Memory B cell (primary cell): ENCODE measurements at places on chromosomes 3 and 15.

DNA sequence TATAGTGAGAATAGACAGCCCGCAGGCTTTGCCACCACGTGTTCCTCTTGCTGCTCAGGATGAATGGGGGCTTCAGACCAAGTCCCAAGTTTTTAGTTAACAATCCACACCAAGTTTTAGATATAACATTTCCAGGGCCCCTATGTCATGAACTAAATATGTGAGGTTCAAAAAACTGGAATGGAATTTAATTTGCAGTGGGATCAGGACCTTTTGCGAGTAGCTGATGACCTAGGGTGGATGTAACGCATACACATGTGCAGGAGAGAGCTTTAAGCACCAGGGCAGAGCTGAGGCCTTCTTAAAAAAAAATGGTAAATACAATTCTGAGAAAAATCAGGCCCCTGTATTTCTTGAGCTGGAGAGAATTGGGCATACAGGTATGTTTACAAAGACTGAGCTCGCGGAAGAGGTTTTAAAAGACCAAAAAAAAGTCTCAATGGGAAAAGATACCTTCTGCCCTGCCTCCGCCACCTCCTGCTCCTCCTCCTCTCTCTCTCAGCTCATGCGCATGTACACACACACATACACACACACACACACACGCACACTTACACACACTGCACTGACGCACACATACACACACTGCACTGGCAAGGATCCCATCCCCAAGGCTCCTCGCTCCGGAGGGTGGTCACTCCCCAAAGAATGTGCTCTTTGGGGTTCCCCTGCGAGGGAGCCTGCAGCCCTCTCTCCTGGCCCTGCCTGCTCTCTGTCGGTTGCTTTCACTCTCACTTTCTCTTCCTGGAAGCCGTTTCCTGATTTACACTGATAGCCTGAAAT is 48.2 kb upstream of the IGF1R start:
- no peak for DNase-seq

DNA sequence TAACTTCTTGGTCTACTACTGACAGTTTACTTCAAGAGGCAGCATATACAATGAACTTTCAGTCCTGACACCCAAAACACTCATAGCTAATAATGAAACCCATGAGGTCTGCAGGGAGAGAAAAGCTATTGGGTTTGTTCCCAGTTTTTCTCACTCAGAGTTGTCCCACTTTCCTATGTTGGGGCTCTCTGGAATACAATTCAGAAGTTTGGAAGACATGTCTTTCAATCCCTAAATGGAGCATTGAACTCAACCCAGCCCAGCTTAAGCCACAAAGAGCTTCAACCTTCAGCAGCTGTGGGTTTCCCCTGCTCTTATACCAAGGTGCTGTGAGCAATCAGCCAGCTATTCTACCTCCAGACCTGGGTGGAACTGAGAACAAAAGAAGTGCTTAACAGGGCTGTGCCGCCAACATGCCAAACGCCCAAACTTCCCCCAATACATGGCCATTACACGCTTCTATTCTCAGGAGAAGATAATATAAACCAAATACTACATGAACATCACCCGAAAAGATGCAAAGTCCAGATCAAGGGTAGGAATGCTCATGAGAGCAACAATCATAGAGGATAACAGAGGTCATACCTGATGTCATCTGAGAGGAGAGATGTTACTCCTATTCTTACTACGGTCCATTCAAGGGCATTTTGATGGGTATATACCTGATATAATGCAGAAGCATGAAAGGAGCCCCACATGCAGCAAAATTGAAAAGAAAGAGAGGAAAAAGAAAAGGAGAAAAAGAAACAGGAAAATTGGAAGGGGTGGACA is 131.2 kb upstream of the TGFBR2 start:
- DNase-seq: no peak

GRCh38 chr15:95596496-95596895 is 734.0 kb upstream of the NR2F2 start:
- no peak for DNase-seq

- no peak for DNase-seq
These were observed 54.8 kb upstream of the TNFSF10 start for GRCh38 chr3:172577987-172578570.

- no peak for DNase-seq
These were observed 16.8 kb downstream of the RPUSD3 start for GRCh38 chr3:9826815-9827573.

- DNase-seq: no peak
These were observed 154.9 kb downstream of the SEMA6D start for GRCh38 chr15:47872208-47872607.

GRCh38 chr15:80694611-80695098 is 455 bp upstream of the ABHD17C start:
- DNase-seq: no peak

- no peak for DNase-seq
These were observed 59.4 kb upstream of the NEO1 start for GRCh38 chr15:72992841-72993252.

- DNase-seq: no peak
These were observed 26.3 kb downstream of the DNASE1L3 start for GRCh38 chr3:58184309-58184981.

DNA sequence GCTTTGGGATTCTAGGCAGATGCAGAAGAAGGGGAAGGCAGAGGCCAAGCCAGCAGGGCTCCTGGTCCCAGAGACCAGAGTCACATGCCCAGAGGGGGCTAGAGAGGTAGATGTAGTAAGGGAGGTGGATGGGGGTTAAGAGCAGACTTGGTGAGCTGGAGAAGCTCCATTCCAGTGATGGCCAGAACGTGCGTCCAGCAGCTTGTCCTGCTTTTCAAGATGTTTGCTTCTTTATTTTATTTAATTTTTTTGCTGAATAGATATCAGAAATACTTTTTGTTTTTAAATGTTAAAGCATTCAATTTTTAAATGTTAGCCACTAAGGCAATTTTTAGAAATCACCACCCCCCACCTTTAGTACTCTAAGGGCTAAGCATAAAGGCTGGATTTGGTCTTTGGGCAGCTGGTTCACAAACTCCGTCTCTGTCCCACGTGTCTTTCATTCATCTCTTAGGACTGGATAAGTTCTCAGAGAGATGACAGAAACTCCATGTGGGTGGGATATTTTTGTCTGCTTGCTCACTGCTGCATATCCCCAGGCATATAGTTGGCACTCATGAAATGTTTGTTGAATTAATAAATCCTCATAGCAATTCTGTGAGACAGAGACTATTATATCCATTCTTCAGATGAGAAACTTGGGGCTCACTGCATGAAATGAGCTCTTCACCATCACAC is 6.7 kb downstream of the COLQ start:
- no peak for DNase-seq

GRCh38 chr3:16245609-16246008 is 19.1 kb downstream of the DPH3 start:
- no peak for DNase-seq

- DNase-seq: no peak
These were observed 10.9 kb downstream of the SLCO2A1 start for GRCh38 chr3:134018850-134019249.

DNA sequence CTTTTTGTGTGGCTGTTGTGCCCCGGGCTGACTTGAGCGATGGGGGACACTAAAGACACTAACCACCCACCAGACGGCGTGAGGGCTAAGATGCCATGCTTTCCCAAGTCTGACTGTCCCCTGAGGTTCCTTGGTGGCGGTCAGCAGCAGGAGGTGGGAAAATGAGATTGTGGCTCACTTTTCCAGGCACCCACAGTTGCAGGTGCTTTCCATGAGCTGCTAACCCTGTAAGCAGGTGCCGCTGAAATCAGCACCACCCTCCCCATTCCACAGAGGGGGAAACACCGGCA is 17.7 kb downstream of the PRR23E start:
- no peak for DNase-seq

DNA sequence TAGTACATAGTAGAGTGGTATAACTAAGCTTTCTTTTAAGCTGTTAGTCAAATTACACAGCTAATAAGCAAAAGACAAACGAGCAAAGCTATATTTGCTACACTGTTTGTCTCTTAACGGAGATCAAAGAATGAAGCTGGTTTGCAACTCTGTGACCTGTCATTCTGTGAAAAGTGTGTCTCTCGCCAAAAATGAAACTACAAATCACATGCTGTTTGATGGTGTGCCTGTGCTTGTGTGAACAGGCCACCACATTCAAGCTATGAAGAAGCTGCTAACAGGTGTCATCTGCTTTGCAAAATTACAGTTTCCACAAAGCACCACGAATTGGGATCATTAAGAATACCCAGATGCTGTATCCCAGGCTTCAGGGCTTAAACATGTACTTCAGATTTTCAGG is 667.8 kb upstream of the NAALADL2 start:
- no peak for DNase-seq

DNA sequence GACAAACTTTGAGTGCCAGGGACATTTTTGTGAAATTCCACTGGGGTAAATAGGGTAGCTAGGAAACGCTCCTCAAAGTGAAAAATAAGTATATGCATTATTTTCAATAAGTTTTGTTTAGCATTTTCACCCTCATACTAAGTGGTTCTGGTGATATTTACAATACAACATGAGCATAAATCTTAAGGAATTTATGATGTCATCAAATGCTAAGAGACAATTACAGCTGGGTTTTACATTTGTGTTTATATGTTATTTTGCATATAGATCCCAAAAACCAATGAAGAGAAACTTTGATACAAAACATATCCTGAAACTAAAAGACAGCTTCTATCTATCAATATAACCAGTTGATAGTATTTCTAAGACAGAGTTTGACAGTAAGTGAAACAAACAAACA is 323.1 kb downstream of the ZBTB20 start:
- DNase-seq: no peak

- DNase-seq: no peak
These were observed 103.7 kb downstream of the FRMD4B start for GRCh38 chr3:69282181-69282580.

DNA sequence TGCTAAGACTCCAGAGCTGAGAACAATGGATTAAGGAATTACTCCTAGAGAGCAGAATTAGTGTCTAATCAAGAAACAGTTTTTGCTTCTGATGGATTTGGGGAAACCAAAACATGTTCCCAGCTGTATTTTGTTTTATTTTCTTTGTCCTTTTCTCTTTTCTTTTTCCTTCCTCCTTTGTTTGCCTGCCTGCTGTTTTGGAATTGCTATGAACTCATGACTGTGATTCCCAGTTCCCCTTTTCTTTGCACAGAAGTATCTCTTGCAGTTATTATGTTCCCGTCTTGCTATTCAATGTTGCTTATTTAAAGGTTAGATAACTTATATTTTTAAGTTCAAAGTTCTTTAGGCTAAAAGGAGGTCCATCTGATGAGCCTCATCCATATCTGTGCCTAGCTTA is 77.0 kb upstream of the GBE1 start:
- DNase-seq: no peak

GRCh38 chr3:190034446-190034845 is 86.3 kb downstream of the P3H2 start:
- no peak for DNase-seq

DNA sequence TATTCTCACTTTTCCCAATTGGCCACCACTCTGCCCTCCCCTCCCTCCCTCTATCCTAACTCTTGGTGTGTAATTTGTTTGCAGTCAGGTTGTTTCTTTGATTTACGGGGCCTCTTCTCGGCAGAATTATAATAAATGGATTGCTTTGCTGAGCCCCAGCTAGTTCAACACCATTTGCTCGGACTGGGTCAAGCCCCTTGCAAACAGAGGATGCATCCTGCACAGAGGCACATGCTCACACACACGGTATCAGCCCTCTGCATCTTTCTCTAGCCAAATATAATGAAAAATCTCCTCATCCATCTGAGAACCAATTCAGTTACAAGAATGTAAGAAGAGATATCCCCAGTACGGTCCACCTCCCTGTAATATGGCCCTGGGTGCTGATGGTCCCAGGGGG is 97.7 kb downstream of the EPHB1 start:
- DNase-seq: no peak

GRCh38 chr3:153087595-153088566 is 74.1 kb upstream of the RAP2B start:
- no peak for DNase-seq

GRCh38 chr3:126180477-126181397 is at the start of gene ALDH1L1:
ALDH1L1 (minus strand) TSS chr3:126180586; CDS start chr3:126160979, 19,607 bp downstream.
- no peak for DNase-seq

- no peak for DNase-seq
These were observed 93.0 kb upstream of the IGSF10 start for GRCh38 chr3:151553888-151554287.

- DNase-seq: no peak
These were observed 913.6 kb upstream of the ARPP21 start for GRCh38 chr3:34725774-34726173.

- DNase-seq: no peak
These were observed 216.6 kb upstream of the PRICKLE2 start for GRCh38 chr3:64441861-64442260.

DNA sequence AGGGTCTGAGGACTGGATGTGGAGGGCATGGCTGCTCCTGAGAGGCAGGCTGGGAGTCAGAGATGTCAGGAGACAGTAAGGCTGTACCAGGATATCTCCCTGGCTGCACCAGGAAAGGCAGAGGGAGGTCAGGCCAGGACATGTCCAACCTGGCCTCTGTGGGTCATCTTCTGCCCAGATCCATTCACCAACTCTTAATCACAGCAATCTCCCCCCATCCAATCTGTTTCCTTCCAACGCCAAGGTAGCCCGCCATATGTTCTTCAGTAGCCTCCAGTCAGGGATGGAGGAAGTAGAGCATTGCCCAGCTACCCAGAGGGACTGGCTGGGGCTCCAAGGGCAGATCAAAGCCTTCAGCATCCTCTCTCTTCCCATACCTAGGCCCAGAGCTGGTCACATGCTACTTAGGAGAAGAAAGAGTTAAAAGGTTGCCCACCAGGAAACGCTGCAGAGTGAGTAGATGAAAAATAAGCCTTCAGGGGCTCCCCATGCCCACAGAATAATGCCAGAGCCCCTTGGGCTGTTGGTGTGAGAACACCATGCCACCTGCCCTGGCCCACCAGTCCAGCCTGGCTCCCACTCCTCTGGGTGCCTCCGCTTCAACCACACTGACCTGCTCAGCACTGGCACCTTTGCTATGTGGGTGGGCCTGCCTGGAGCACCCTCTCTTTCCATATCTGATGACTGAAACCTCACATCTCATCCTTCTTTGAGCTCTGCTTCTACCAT is 176.8 kb downstream of the MEGF11 start:
- DNase-seq: no peak

DNA sequence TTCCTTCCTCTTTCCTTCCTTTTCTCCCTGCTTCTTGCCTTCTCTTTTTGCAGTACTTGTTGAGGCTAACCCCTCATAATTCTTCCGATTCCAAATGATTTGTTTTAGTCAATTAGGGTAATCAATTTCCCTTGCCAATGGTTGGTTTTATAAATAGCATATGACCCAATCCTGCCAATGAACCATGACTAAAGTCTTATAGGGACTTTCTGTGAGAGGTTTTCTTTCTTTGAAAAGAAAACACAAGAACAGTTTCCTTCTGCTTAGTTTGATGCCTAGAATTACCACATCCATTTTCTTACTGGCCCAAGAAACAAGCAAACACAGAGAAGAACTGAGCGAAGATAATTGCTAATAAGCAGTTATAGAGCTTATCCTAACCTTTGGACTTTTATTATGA is 292.5 kb upstream of the SATB1 start:
- DNase-seq: no peak

DNA sequence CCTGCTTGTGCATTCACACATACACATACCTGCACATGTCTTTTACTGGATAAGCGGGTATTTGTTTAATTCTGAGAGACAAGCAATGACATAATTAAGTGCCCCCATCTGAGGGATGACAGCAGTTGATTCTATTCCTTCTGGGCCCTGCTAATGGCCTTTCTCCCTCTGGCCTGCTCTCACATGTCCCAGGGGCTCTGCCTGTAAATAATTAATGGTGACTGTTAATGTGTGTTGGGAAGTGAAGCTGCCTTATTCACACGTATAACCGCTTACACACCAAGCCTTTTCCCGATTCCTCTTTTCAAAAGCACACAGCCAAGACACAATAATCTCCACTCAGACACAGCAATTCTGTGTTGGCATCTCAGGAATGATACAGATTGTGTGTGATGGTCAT is 47.8 kb downstream of the LRRK1 start:
- no peak for DNase-seq
